ENCODE measurements at places on chromosomes 13 and 19.

DNA sequence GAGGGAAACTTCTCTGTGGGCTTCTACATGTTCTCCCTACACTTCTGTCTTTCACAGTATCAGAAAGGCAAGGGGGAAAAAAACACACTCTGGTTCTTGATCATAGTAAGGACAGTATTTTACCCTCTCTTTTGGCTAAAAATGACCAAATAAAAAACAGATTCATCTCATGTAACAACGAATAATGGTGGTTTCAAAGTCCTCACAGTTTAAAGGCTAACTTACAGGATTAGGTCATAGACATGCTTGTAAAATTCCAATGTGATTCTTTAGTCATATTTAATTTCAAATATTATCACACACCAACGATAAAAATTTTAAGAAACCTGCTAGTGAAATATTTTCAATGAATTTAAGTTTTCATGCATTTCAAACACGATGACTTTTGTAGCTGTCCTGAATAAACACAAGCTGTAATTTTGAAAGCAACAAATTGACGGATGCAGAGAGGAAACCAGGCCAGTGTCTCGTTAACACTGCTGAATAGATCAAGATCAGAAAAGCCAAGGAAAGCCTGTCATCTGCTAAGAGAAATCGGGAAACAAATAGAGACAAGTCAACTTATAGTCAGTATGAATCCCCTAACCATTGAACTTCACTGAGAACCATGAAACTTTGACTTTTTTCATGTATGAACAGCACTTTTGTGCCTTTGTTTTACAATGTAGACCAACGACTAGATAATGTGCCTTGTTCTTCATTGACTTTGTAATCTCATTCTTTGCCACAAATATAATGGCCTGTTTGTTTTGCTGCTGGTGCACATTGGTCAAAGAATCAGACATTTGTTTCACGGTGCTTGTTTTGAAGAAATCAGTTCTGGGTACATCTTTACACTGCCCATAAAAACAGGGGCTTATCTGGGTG is 22.0 kb downstream of the MBNL2 start:
- DNase-seq = no peak

- DNase-seq = no peak
Measured at GRCh38 chr13:88937384-88937783, 1266.2 kb downstream of the SLITRK5 start.

GRCh38 chr13:113373811-113374485 is 10.0 kb upstream of the GRTP1 start:
- no peak for DNase-seq

GRCh38 chr13:72317346-72318109 is 409.9 kb downstream of the MZT1 start:
- no peak for DNase-seq

DNA sequence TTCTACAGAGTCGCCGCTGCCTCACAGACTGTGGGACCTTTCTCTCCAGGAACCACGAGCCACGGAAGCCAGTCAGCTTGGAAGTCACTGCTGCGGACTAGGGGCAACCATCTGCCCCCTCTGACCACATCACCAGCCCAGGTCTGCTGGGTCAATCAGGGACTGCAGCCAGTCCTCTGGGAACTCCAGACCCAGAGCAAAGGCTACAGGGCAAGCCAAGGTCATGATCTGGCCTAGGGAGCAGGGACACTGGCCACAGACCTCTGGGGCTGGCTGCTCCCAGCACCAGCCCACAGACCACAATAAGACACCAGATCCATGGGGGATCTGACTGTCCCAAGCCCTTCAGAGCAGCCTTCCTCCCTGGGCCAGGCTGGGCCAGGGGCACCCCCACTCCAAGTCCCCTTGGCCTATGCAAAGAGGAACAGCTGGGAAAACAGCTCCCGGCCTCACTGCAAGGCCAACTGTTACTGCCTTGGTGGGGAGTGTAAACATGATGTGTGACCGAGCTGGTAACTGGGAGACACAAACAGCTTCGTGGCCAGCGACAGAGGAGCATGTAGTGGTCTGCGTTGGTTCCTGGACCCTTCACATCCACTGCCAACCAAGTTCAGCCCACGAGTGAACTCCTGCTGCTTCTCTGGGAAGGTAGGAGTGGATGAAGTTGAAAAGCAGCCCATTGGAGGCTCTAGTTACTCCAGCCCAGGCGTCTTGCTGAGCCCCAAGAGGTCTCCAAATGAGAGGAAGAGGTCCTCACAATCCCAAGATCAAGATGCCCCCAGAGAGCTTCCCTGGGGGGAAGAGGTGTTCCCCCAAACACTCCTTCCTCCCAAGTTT is 1.5 kb downstream of the AKT2 start:
- DNase-seq = no peak

- DNase-seq = no peak
Measured at GRCh38 chr19:46049597-46049996, 8.8 kb upstream of the IGFL4 start.

DNA sequence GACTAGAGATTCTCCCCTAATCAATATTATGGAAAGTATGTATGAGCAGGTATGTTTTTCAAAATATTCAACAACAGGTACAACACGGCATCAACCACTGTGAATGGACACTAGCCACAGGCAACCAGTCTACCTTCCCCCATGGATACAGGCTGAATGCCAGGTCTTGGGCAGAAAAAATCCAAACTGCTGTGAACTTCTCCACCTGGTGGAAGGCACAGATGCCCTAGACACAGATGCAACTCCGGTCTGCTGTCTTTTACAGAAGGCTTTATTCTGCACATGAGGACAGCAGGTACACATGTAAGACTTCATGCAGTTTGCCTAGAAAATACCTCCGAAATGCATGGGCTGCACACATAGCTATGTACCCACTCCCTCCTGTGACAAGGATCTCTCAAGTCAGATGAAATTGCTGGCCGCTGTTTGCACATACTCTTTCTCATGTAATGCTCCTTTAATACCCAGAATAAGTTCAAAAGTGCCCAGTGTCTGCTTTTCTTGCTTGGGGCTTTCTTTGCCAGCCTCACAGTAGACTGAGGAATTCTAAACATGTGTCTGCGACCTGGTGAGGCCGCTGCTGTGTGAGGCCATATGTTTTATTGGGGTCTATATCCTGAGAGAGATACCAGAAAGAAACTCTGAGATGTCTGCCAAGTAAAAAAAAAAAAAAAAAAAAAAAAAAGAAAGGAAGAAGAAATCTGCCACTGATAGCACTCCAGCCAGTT is 325.9 kb downstream of the FOXO1 start:
- DNase-seq = no peak

- no peak for DNase-seq
Measured at GRCh38 chr13:106521095-106521799, 14.2 kb downstream of the EFNB2 start.

DNA sequence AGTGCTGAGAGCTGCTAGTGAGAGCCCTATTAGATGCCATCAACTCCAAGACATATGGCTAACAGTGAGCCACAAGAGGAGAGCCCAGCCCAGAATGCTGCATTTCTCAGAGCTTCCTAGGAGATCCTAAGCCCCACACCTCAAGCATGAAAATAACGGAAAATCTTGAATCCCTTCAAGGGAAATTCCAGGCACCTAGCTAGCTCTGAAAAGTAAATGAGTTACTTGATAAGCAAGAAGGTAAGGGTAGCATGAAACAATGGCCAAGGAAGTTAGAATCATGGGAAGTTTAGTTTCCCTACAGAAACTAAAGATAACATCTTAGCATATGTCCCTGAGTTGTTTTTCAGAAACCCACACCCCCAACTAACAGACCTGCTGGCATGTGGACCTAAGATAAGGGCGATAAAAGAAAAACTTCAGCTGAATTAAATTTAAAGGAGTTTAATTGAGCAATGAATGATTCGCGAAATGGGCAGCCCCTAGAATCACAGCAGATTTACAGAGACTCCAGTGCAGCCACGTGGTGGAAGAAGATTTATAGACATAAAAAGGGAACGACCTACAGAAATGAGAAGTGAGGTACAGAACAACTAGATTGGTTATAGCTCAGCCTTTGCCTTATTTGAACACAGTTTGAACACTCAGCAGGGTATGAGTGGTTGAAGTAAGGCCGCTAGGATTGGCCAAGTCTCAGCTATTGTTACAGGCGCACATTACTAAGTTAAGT is 301.3 kb upstream of the DACH1 start:
- DNase-seq = no peak

DNA sequence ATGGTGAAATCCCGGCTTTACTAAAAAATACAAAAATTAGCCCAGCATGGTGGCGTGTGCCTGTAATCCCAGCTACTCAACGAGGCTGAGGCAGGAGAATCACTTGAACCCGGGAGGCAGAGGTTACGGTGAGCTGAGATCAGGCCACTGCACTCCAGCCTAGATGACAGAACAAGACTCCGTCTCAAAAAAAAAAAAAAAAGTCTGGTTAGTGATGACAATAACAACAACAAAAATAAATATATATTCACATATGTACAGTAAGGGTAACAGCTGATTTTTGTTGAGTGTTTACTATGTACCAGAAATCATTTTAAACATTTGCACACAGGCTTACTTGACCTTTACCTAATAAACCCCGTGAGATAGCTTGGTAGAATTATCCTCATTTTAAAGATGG is 23.0 kb downstream of the RRAS start:
- no peak for DNase-seq

- no peak for DNase-seq
Measured at GRCh38 chr13:64877176-64877575, 2353.0 kb downstream of the PCDH9 start.
